ENCODE measurements at places on chromosomes 3 and 15. TPM values are rescaled to one million over a fixed set of nuclear protein-coding genes. Genes with fewer than 3 reads are reported as not detected.

The PSTPIP1 gene
- 0.85 TPM for total RNA-seq

The SPATA12 gene
- total RNA-seq: not detected

The FOXL2NB gene
- total RNA-seq: not detected

The EPHB1 gene
- total RNA-seq: 0.34 TPM

The FAM43A gene
- 62.9 TPM for total RNA-seq

The MLF1 gene
- total RNA-seq: 9.0 TPM

The ALCAM gene
- total RNA-seq: 49.6 TPM

The SCG3 gene
- total RNA-seq: under 0.01 TPM

The ITGA11 gene
- total RNA-seq: 16.8 TPM

The CLSTN2 gene
- total RNA-seq: 0.58 TPM

The TUSC7 gene
- total RNA-seq: not detected

The EIF4E3 gene
- 2.2 TPM for total RNA-seq

The SHC4 gene
- 5.6 TPM for total RNA-seq

The TRAIP gene
- 1.2 TPM for total RNA-seq

The SKOR1 gene
- total RNA-seq: under 0.01 TPM

The P2RY1 gene
- 1.3 TPM for total RNA-seq

The OR4F6 gene
- not detected for total RNA-seq

The CCR9 gene
- not detected for total RNA-seq

The NOX5 gene
- total RNA-seq: not detected

The TMCO5A gene
- not detected for total RNA-seq

The ACAA1 gene
- 33.1 TPM for total RNA-seq

The GHRL gene
- total RNA-seq: not detected

The ECT2 gene
- 6.0 TPM for total RNA-seq

The CPB1 gene
- total RNA-seq: not detected

The TAGLN3 gene
- 0.34 TPM for total RNA-seq

The LYSMD4 gene
- total RNA-seq: 3.1 TPM

The DNASE1L3 gene
- total RNA-seq: 0.35 TPM

The CCDC80 gene
- total RNA-seq: 1,145 TPM

The ERC2 gene
- total RNA-seq: not detected

The CYP19A1 gene
- not detected for total RNA-seq
